NCI-H774 (cell line): ENCODE measurements at places on chromosomes 16 and 17.

GRCh38 chr17:38710985-38711384 lies 5.9 kb downstream of the MLLT6 start:
- DNase-seq = no peak

DNA sequence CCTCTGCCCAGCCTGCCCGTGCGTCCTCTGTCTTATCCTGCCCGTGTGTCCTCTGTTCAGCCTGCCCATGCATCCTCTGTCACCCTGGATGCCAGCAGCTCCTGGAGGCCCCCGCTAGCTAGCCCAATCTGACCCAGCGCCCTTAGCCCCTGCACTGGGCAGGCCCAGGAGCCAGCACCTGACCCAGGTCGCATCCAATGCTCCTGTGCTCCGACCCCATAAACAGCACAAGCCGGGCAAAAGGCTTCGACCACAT lies 13.1 kb downstream of the CDH15 start:
- no peak for DNase-seq

DNA sequence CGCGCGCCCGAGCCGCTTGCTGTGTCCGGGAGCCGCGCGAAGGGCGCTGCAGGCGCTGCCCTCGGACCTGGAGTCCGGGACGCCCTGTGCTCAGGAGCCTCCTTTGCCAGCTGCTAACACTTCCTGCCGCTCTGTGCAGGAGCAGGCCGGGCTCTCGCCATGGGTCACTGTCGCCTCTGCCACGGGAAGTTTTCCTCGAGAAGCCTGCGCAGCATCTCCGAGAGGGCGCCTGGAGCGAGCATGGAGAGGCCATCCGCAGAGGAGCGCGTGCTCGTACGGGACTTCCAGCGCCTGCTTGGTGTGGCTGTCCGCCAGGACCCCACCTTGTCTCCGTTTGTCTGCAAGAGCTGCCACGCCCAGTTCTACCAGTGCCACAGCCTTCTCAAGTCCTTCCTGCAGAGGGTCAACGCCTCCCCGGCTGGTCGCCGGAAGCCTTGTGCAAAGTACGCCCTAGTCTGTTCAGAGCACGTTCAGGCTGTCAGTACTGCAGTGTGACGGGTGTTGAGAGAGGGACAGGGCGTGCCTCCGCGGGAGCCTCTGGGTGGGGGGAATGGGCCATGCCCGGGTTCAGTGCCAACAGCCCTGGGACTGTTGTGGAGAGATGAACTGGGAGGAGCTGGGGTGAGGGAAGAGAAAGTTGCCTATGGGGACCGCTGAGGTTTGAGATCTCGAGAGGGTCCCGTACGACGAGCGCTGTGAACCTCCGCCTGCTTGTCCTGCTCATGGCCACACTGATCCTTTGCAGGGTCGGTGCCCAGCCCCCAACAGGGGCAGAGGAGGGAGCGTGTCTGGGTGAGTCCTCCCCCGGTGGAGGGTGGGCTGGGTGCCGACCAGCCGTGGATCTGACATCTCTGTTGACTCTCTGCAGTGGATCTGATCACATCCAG lies 1.3 kb downstream of the ZNF276 start:
- DNase-seq = no peak

- DNase-seq = no peak
These were observed 181.2 kb upstream of the COX10 start for GRCh38 chr17:13888056-13888609.

GRCh38 chr16:85611444-85612190 lies 1.5 kb upstream of the GSE1 start:
- DNase-seq = peak; percentile 60

DNA sequence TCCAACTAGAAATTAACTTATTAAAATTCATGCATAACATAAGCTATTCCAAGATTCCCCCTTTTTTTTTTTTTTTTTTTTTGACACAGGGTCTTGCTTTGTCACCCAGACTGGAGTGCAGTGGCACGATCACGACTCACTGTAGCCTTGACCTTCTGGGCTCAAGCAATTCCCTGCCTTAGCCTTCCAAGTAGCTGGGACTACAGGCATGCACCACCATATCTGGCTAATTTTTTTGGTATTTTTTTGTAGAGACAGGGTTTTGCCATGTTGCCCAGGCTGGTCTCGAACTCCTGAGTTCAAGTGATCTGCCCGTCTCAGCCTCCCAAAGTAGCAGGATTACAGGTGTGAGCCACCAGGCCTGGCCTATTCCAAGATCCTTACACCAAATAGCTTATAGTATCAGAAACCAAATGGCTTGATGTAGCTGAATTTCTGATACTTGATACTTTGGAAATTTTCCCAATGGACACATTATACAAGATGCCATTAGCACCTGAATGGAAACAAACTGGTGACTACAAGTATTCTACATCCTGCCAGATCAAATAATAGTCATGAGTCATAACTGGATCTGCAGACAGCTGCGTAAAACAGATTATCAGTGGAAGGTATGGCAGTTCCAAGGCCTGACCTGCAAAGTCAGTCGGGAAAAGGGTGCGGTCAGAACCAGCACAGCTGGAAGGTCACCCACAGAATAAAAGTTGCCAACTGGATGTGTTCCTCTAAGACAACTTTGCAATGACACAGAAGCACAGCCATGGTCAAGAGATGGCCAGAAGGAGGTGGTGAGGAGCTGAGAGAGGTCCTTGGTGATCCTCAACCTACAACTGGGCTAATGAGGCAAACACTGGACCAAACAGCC lies 14.5 kb downstream of the TUBG1 start:
- peak; percentile 42 for DNase-seq

GRCh38 chr17:61073799-61074513 lies 325.7 kb upstream of the TBX2 start:
- no peak for DNase-seq

GRCh38 chr16:78972986-78973385 lies 627.6 kb downstream of the MAF start:
- no peak for DNase-seq

DNA sequence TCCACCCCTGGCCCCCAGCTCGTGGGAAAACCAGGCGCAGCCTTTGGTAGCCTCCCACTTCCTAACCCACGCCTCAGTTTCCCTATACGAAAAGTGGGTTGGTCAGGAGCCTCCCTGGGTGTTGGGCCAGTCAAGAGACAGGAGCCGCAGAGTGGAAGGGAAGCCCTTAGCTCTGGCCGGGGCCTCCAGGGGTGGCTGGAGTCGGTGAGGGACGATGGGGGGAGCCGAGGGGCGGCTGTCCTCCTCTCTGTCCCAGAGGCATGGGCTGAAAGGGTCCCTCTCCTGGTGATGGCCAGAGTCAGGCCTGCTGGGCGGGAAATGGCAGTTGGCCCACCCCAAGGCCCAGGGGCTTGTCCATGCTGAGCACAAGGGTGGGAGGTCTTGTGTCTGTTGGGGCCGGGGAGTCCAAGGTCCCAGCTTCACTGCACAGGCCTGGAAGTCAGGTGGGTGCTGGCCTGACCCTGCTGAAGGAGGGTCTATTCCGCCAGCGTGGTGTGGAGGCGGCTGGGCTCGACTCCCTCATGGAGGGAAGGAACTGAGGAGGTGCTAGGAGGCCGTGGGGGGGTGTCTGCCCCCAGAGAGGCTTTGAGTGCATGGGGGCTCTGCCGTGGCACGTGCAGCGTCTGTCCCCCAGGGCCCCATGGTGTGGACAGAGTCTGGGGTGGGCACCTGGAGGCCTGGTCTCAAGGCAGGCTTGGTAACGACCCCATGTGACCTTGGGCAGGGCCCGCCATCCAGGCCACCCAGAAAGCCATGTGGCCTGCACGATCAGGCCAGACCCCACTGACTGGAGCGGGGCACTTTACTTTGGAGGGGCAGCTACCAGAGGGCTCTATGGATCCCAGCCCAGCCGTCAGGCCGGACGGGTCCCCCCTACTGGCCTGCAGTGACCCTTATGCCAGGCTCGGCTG lies 1.1 kb downstream of the SLC16A3 start:
- no peak for DNase-seq

GRCh38 chr17:78899361-78900260 lies 3.4 kb downstream of the CEP295NL start:
- DNase-seq = no peak

- no peak for DNase-seq
These were observed 94.0 kb downstream of the SOCS1 start for GRCh38 chr16:11161974-11162373.

DNA sequence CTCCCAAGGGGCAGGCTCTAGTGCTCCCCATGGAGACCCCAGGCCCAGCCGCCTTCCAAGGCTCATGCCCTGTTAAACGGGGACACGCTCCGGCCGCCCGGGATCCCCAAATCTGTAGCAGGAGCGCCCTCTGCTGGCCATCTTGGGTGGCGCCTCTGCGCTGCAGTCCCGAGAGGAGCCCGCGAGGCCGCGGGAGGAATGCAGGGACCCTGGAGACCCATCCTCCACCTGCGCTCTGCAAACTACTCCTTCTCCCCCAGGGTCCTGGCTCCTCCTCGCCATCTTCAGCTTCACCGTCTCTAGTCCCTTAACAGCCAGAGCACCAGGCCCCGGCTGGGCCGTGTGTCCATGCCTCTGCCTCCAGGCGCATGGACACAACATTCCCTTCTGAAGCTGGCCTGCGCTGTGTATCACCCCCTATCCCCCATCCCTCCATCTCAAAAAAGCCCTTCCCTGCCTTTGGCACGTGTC lies 23.6 kb upstream of the KRT17 start:
- DNase-seq = peak; percentile 84

- no peak for DNase-seq
These were observed 67.8 kb downstream of the BMERB1 start for GRCh38 chr16:15502041-15502725.

DNA sequence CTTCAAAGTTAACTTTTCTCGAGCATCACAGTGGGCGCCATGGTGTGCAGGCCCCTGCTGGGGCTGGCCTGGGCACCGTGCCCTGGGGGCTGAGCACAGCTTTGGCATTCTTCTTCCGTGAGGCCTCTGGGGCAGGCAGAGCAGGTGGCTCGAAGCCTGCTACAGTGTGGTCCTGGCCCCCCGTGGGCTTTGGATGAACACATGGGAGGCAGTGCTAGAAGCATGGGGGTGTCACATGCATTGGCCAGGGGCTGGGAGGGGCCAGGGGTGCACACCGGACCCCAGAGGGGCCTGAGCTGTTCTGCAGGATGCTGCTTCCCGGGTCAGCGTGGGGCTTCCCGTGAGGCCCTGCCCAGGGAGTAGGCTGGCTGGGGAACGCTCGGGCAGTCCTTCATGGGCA lies 12.1 kb upstream of the C16orf74 start:
- DNase-seq = no peak

DNA sequence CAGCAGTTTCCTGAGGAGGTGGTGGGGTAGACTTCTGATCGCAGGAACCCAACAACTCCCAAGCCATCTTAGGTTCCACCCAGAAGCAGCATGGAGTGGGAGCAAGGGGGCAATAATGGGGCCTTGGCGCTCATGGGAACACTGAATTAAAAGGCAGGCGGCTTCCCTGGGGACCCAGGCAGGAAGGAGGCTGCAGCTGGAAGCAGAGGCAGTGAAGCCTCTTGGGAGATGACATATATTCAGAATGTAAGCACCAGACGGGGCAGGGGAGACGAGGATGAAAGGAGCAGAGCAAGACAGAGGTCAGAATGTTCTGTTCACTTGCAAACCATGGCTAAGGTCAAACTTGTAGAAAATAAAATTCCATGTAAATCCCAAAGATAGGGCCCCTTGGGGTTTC lies 2.9 kb downstream of the HIGD1B start:
- no peak for DNase-seq

DNA sequence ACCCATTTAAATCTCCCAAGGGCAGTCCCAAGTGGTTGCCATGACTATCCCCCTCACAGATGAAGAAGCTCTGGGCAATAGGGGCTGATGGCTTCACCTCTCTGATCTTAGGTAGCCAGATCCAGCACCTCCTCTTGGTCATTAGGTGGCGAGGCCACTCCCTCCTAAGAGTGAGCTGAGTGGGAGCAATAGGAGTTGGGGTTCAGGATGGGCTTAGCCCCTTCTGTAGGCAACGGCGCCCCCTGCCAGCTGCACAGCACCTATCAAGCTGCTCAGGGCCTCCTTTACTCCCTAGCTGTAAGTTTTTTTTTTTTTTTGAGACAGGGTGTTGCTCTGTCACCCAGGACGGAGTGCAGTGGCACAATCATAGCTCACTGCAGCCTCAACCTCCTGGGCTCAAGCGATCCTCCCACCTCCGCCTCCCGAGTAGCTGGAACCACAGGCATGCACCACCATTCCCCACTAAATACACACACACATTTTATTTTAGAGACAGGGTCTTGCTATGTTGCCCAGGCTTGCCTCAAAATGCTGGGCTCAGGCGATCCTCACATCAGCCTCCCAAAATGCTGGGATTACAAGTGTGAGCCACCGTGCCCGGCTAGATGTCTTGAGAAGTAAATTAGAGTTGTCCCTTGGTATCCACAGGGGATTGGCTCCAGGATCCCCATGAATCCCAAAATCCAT lies 3.5 kb upstream of the RRAD start:
- DNase-seq = no peak

DNA sequence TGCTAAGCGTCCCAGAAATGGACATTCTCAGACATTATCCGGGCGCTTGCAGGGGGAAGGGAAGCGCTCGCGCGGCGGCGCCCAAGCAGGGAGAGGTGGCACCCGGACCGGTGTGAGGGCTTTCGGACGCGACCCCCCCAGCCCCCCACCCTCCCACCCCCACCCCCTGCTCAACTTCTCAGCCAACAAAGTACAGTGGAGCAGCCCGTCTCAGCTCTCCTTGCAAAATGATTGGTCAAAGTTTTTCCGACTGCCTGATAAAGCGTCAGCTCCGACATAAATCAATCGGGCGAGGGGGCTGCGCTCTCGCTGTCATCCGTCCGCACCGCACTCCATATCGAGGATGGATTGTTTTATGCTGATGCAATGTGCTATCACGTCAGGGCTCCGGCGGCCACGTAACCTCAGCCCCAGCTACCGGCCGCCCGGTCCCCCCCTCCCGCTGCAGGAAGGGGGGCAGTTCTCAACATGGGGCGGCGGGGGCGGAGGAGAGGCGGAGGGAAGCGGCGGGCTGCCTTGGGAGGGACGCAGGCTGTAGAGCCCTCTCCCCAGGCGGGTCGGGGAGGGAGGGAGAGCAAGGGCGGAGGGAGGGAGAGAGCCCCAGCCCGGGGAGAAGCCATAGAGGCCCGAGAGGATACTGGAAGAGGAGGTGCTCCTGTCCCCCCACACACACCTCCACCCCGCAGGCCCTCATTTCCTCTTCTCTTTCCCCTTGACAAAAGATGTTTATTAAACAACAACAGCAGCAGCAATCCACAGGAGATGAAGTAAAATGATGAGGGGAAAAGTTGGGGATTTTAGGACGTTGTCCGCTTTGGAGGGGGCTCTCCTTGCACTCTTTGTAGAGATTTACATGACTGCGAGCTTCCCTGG lies at the start of gene HOXB9:
Gene HOXB9, minus strand, starts transcription at position 114 of the 873 bp plus-strand sequence. Its CDS starts 89 bp downstream, at position 25.
- peak; percentile 77 for DNase-seq

- DNase-seq = no peak
These were observed 104.5 kb downstream of the CRLF3 start for GRCh38 chr17:30720013-30720471.
